ENCODE measurements at places on chromosomes 7 and 10.
A peak's percentile ranks its signal among the peaks of the same experiment; 100 is the strongest.

DNA sequence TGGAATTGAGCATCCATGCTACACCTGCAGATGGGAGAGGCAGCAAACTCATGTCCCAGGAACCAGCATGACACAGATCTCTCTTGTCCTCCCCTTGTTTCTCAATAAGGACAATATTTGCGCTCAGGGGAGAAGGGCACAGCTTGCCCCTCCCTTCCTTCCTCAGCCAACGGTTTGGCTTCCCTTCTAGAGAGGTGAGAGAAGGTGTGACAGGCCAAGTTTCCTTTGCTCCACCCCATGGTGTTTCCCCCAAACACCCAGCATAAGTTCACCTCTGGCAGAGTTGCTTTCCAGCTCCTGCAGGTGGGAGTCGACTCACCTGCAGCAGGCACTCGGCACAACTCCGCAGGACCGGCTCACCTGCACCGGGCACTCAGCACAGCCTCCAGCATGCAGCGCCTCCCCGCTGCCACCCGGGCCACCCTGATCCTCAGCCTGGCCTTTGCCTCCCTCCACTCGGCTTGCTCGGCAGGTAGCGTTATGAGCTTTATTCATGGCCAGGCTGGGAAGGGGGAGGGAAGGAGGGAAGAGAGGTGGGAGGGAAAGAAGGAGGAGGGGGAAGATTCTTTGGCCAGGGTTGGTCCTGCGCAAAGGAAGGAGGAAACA, at the start of the genes ATP6V0A4 and TMEM213:
TSS of gene ATP6V0A4 (minus strand) at position 482 of the 606 bp plus-strand sequence. CDS start 26,949 bp downstream, outside the sequence.
TSS of gene TMEM213 (plus strand) at position 280 of the 606 bp plus-strand sequence. CDS start at position 391, 111 bp downstream.
- no peak for DNase-seq

DNA sequence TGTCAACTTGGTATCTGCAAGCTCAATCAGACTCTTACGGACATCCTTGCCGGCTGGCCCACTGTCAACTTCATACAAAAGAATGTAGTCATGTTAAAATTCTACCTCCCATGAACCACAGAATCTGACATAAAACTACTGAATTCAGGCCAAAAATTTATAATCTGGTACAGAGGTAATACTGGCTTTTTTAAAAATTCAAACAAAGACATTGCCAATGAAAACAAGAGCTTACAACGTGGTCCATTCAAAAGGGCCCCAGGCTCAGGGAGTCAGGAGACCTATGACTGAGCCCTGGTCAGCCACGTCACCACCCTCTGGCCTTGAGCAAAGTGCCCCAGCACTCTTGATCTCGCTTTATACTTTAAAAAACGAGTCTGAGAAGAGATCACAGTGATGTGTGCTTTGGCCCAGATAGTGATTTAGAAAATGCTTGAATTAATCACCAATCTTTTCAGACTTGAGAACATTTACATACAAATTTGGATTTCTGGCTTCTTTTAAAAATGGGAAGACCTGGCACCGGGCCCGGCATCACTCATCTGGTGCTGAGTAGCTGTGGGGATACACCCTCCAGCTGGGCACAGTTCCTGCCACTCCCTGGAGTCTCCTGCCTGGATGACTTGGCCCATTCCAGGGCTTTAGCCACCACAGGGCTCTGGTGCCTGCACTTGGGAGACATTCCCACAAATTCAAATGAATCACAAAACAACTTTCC, 94.1 kb downstream of the PIP4K2A start:
- no peak for DNase-seq

- peak; percentile 27 for DNase-seq
Measured at GRCh38 chr7:2729031-2729892, 41.3 kb downstream of the AMZ1 start.

GRCh38 chr10:100380400-100380799, 33.4 kb downstream of the SCD start:
- DNase-seq, result no peak

DNA sequence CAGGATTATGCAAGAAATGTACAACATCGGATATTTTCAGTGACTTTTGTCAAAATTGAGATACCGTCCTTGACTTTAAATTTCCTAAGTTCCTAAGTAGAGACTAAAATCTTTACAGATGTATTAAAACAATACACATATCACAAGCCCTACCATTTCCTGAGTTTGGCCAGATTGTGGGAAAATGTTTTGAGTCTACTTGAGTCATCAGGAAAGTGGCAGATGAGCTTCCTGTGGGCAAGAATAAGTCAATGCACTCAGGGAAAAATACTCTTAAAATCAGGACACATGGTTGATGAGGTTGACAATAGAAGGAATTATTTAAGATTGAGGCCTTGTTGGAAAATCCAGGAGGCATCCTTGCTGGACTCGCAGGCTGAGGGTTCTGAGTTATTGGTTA, 162.5 kb downstream of the SNX10 start:
- no peak for DNase-seq

DNA sequence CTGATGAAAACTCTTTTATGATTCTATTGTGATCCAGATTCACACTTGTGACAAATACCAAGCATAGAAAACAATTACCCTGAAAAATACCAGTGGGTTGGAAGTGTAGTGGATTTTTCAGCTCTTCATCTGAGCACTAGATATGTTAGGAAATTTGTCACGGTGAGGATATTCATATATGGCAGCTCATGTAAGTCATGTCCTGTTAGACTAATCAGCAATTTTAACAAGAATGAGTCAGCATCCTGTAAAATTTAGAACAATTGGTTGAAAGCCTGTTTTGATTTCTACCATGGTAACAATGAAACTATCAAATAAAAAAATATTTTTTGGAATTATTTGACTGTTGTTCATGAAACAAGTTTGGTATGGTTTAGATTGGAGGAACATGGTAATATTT, 334.3 kb downstream of the CACNA2D1 start:
- no peak for DNase-seq

DNA sequence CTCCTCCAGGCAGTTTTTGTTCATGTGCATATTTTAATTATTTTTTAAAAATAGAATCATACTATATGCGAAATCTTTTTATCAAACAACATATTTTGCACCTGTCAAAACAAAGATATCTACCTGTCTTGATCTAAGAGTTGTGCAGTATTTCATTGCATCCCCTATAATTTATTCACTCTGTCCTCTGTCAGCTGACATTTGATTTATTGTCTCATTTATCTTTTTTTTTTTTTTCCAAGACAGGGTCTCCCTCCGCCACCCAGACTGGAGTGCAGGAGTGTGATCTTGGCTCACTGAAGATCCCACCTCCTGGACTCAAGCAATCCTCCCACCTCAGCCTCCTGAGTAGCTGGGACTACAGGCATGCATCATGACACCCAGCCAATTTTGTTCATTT, 49.0 kb downstream of the PRLHR start:
- DNase-seq, result no peak

DNA sequence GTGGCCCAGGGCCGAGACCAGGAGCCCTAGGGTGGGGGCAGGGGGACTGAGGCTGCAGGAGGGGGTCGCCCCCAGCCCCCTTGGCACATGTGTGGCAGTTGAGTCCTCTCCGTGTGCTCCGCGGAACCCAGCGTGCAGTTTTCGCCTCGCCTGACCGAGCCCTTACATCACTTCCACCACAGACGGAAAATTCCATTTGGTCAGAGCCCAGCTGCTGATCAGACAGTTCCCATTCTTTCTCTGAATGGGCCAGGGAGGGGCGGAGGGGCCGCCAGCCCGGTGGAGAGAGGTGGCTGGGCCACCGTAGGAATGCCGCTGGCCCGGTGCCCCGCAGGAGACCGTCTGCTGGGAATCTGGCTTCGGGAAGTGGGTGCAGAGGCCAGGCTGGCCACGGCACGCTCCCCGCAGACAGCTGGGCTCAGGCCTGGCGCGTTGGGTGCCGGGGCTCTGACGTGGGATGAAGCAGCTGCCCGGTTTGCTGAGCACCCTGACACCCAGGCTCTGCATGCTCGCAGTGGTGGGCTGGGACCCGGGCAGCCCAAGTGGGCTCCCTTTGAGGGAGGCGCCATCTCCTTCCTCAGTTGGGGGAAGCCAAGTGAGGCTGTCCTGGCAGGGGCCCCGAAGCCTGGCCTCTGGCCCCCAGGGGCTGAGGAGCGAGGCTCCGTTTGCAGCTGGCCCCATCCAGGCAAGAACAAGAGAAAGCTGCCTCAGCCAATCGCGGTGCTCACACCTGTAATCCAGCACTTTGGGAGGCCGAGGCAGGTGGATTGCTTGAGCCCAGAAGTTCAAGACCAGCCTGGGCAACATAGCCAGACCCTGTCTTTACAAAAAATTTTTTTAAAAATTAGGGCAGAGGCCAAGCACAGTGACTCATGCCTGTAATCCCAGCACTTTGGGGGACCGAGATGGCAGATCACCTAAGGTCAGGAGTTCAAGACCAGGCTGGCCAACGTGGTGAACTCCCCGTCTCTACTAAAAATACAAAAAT, 9.9 kb downstream of the TTYH3 start:
- DNase-seq, result peak; percentile 92

DNA sequence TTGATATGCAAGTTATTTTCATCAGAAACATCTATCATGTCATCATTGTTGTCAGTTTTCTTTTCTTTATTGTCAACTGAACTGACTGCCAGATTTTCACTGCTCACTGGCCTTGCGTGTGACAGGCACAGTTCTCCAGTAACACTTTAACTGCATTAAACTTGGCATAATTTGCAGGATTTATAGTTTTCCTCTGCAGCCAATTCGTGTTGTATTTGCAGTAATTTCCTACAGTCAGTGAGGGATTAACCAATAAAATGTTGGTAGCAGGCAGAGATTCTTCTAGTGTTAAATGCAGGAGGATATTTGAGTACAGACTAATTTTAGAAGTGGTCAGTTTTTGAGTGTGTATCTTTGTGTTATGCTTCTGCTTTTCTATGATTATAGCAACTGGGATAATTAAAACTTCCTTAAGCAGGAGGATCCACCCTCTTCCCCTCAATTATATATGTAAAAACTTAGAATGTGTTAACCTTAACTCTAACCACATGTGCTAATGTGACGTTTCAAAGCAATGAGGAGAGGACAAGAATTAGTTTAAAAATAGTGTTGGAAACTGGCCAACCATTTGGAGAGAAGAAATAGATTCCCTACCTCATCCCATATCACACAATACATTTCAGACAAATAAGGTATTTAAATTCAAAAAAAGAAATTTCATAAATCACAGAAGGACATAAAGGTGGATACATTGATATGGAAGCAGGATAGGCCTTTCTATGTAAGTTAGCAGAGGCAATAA, 365.5 kb upstream of the BMPER start:
- DNase-seq, result no peak

- DNase-seq, result no peak
Measured at GRCh38 chr7:141558544-141559183, 7.5 kb downstream of the AGK start.

DNA sequence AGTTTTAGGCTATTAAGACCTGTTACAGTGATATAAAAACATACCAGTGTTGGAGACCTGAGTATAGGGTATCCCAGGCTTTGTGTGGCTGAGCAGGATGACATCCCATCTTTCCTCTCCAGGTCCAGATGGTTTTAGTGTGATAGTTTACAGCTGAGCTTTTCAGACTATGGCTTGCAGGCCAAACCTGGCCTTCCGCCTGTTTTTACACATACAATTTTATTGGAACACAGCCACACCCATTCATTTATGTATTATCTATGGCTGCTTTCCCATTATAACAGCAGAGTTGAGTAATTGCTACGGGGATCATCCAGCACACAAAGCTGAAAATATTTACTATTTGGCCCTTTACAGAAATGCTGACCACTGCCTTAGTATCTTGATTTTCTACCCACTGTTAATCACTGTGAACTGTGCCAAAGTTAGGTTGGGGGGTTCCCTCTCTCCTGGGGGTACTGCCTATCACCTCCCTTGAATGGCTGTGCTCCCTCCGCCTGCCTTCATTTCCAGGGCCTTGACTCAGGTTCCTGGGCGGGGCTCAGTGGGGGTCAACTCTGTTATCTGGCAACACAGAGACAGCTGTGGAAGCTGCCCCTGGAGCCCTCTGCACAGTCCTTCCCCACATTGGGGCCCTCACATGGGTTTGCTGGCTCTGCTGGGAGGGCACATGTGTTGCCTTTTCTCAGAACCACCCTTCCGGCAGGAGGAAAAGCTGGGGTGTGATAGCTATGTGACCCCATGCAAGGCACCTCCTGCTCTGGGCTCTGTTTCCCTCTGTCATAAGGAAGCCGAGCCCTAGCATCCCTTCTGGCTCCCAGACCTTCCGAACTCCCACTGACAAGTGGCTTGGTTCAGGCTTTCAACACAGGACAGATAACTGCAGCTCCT, 40.3 kb upstream of the SH2D4B start:
- DNase-seq, result no peak

GRCh38 chr7:30877015-30877769, 34.5 kb upstream of the AQP1 start:
- peak; percentile 39 for DNase-seq

DNA sequence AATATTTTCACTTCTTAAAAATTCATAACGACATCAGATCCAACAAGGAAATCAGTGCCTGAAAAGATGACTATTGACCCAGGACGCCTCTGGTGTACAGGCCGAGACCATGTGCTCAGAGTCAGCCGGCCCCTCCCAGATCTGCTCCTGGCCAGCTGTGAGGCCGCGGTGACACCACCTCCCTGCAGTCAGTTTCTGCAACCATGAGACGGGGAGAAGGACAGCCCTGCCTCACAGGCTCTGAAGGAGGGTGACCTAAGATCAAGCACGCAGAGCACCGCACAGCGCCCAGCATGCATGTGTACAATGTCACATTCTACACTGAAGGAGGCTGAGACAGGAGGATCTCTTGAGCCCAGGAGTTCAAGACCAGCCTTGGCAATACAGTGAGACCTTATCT, 2.6 kb upstream of the GPER1 start:
- no peak for DNase-seq
